Muscle of arm (tissue), 14 donors: ENCODE measurements at places on chromosomes 6 and 20. TPM values are rescaled to one million over a fixed set of nuclear protein-coding genes. Genes with fewer than 3 reads are reported as not detected.

- no peak for DNase-seq
Measured at GRCh38 chr6:80376411-80376810, 269.9 kb downstream of the BCKDHB start.

DNA sequence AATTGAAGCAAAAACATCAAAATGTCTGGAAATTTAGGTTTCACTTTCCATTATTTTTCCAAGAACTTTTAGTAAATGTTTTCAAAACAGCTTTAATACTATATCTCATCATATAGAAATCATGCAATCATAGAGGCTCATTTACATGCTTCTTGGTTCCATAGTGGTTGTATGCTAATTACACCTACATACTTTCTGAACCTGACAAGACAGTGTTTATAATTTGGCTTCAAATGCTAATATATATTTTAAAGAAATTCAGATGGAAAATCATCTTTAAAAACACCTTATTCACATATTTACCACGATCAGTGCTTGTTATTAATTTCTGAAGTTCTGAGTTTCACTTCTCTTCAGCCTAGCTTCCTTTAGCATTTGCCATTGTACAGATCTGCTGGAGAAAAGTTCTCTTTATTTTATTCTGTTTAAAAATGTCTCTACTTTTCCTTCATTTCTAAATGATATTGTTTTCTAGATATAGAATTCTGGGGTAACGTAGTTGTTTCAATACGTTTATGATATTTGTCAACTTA is 89.9 kb downstream of the PLCB1 start:
- DNase-seq: no peak

GRCh38 chr6:108227290-108227689 is 33.5 kb downstream of the SNX3 start:
- no peak for DNase-seq

DNA sequence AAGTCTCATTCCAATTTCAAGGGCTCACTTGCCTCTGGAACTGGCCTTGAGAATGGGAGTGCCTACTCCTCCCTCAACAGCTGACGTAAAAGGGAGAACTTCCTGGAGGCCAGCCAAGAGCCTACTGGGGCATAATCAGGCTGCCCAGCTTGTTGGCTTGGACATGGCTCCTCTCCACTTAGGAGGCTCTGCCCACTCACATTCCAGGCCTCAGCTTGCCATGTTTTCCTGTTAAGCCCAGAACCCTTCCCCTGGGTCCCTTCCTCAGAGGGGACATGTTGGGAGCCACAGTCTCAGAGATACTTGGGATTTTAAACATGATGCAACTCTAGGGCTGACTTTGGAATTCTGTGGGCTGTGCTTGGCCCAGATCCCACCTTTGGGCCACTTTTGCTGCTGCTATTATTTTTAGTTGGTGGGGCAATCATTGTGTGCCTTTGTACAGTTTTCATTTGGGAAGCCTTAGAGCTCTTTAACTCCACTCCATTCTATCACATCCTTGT is 31.5 kb upstream of the ADTRP start:
- DNase-seq: peak; percentile 20

DNA sequence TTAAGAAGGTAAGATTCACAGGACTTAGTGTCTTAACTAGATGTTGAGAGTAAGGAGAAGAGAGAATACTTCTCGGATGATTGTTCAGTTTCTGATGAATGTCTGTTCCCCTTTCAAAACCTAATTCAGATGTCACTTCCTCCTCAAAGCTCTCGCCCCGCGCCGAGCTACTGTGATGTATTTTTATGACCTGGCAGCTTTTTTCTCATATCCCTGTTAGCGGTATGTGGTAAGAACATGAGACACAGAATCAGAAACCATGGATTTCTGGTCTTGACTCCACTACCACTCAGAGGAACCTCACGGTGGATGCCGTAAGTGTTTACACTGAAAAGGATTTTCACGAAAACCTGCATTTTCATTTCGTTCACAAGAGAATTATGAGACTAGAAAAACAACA is 48.4 kb downstream of the CEP43 start:
- no peak for DNase-seq

- no peak for DNase-seq
Measured at GRCh38 chr6:126721581-126722160, 381.8 kb downstream of the CENPW start.

DNA sequence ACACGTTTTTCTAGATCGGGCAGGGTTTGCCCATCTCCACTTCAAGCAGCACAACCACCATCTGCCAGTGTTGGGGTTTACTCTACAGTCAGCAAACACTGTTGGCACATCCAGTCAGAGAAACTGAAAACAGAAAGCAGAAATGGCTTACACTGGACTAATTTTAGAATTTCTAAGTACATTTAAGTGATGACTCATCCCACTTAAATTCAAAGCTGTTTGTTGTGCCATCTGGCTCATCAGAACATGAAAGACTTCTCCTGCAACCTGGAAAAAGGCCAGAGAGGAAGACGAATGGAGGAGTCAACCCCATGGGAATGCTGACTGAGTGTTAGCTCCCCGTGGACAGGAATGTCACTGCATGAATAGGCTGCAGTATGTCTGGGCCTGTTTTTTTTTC is 21.8 kb downstream of the FAM209B start:
- peak; percentile 35 for DNase-seq

DNA sequence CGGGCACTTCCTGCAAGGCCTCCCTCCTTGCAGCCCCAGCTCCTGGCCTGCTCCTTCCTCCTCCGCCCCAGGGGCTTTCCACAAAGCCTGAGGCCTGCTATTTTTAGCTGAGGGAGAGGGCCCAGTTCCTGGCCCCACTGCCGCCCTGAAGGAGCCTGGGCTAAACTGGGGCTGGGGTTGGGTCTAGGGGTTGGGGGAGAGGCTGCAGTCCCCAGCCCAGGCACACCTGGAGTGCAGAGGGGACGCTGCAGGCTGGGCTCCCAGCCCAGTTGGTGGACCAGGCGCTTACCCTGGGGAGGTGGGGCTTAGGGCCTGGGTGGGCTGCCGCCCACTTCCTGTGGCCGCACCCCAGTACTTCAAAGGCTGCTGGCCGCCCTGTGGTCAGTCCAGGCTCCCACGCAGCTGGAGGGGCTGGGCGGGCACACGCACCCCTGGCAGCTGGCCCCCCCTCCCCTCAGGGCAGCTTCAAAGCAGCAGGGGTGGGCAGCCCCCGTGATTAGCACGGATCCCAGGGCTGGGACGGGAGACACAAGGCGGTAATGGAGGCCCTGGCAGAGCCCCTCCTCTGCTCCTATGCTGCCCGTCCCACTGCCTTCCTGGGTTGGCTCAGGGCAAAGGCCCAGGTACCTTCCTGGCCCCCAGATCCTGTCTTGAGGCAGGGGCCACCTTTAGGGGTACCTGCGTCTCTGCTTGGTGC is 7.1 kb upstream of the ABHD16B start:
- DNase-seq: no peak

JPH2 gene
- 65.7 TPM for polyA plus RNA-seq

FAM162B gene
- polyA plus RNA-seq: 7.7 TPM
